DMS79 (cell line): ENCODE measurements at places on chromosomes 4 and X.

- DNase-seq = no peak
Measured at GRCh38 chr4:71074452-71075299, 81.2 kb downstream of the DCK start.

- DNase-seq = no peak
Measured at GRCh38 chr4:142550965-142551364, 295.1 kb downstream of the INPP4B start.

DNA sequence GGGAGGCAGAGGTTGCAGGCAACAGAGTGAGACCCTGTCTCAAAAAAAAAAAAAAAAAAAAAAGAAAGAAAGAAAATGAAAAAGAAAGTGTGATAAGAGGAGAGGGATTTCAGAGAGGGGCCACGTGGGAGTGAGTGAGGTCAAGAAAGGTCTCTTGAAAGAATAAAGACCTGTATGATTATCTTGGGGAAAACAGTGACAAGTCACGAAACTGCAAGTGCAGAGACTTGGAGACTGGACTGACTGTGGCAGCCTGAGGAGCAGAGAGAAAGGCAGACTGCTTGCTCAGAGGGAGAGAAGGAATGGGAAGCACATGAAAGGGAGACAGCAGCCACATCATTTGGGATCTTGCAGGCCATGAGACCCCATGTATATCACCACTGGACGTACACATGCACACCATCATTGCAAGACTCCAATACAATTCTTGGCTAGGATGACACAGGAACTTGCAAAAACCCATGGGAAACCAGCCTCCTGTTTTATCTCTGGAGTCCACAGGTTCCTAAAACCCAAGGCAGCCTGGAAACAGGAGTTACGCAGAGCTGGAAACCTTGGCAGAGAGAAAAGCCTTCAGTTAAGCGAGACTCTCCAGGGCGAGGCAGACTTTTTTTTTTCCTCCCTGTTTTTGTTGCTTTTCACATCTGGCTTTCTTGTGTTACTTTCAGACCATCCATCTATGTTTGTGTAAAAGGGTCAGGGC lies 207.0 kb upstream of the TBL1X start:
- DNase-seq = no peak

DNA sequence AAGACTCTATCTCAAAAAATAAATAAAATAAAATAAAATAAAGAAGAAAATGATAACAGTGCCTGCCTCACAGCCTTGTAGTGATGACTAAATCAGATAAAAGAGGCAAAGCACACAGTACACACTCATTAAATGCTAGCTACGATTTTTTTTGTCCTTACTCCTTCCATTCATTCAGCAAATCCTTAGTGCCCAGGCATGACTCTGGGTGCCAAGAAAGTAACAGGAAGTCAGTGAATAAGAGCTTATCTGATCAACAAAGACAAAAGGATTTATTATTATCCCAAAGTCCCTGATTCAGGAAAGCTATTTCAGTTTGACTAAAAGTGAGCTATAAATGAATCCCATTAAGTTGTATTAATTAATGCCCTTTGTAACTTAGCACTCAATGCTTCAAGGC lies 92.7 kb downstream of the SH3KBP1 start:
- DNase-seq = no peak
